ENCODE measurements at places on chromosomes 11 and 22.

GRCh38 chr11:26842478-26843282 is 120.8 kb upstream of the SLC5A12 start:
- DNase-seq, result peak; percentile 57

DNA sequence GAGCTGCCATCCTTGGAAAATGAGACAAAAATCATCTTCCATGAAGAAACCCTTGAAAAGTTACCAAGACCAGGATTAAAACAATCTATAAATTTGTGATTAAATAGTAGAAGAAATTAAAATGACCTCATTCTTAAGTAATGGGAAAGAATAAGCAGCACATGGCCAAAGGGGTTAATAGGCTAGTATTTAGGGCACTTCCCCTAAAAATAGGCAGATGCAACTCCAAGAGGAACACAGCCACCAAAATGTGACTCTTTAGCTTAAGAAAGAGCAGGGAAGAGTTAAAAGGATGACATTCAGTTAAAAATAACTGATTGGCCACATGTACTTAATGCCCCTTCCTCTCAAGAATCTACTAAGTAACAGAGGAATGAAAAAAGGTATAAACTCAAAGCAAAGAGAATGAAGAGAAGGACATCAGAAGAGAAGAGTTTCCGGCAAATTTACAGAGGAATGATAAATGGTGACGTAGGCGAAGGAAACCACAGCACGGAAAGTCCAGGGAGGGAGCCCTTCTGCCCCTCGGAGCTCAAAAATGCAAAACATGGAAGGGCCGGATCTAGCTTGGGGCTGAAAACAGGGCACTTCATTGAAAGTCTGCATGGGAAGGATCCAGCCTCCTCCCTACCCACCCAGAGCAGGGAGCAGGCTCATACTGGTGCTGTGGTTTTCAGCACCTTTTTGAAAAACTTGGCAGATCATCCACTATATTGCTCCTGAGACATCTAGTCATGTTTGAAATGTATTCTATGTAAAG is 17.8 kb downstream of the SCUBE2 start:
- DNase-seq, result no peak

DNA sequence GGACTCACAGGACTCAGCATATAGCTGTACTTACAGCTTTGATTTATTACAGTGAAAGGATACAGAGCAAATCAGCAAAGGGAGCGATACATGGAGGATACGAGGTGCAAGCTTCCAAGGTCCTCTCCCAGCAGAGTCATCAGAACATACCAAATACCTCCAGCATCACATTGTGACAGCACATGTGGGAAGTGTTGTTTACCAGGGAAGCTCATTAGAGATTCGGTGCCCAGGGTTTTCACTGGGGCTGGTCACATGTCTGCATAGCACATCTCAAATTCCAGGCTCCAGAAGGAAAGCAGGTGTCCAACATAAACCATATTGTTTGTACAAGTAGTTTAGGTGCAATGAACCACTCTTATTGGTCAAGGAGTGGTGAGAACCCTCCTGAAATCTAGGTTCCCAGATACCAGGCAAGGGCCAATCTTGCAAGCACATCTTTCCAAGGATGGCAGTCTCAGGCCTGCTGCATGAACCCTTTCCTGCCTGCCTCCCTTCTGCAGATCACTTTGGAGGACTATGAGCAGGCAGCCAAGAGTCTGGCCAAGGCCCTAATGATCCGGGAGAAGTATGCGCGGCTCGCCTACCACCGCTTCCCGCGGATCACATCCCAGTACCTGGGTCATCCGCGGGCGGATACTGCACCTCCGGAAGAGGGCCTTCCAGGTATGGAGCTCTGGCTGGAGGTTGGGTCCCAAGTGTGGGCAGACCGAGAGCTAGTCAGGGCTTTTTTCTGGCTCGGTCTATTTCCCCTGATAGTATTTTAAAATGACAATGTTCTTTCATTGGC is 26.7 kb downstream of the AMPD3 start:
- no peak for DNase-seq

- DNase-seq, result no peak
Observed at GRCh38 chr11:70630816-70631623, 232.7 kb downstream of the CTTN start.

DNA sequence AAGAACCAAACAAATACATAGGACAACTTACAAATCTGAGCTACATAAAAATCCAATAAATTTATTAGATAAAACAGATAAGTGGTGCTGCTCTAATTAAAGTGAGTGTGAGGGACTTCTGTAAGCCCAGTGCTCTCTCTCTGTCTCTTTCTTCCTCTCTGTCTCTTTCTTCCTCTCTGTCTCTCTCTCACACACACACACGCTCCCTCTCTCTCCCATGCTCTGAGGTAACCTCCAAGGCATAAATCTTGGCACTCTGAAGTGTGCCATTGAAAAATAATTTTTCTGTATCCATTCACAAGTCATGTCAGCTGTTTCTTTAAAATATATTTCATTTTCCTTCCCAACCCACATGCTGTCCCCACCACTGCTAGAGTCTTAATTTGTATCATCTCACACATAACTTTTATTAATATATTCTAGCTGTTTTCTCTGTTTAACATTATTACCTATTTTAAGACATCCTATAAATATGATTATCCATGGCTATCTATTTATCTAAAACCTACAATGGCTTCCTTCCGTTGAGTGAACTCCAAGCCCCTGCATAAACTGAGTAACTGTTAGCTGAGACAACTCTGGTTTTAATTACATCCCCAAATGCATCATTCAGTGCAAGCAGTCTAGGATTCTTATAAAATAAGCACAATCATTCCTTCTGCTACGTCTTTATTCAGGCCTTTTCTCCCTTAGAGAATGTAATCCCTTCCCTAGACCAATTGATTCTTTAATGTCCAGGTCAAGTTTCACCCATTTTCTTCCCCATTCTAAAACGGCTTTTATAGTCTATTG is 57.4 kb upstream of the SLC5A12 start:
- no peak for DNase-seq

- DNase-seq, result peak; percentile 94
Observed at GRCh38 chr11:69511358-69512055, 30.0 kb downstream of the LINC01488 start.

DNA sequence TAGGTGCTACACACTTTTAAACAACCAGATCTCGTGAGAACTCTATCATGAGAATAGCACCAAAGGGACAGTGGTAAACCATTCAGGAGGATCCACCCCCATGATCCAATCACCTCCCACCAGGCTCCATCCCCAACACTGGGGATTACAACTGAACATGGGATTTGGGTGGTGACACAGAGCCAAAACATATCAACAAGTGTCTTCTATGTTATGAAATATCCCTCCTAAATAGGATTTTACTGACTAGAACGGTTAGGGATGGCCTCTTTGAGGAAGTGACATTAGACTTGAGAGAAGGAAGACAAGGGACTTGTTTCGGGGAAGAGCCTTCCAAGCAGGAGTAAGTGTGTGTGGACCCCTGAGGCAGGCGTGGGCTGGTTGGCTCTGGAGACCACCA is 11.9 kb upstream of the MRPL11 start:
- DNase-seq, result no peak

- no peak for DNase-seq
Observed at GRCh38 chr11:58497951-58498350, 10.0 kb downstream of the OR5B21 start.

DNA sequence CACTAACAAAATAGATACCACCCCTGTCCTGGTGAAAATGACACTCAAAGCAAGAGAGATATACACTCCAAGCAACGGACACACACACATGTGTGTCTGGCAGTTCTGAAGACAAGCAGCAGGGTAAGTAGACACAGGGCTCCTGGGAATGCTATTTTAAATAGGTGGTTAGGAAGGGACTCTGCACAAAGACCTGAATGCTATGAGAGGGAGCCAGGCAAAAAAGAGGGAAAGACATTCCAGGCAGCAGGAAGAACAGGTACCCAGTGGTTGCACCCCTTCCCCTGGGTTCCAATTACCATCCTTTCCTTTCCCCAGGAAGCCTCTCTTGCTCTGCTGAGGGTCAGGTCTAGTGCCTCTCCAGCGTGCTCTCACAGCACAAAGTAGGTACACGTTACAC is 3.0 kb downstream of the UFD1 start:
- no peak for DNase-seq

DNA sequence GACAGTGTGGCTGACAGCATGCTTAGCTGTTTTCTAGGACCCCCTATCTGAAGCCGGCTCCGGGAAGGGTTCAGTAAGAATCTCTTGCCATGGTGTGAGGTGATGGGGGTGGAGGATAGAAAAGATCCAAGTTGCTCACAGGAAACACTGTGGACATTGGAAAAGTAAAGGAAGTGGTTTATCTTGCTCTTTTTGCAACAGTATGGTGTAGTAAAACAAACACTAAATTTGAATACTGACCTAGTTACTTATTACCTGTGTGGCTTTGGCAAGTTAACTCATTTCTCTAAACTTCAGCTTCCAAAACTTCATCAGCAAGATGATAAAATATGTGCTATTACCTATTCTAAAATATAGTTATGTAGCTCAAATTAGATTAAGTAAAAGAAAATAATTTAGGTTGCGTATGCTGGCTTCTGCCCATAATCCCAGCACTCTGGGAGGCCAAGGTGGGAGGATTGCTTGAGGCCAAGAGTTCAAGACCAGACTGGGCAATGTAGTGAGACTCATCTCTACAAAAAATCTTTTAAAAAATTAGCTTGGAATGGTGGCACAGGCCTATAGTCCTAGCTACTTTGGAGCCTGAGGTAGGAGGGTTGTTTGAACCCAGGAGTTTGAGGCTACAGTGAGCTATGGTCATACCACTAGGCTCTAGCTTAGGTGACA is 51.6 kb upstream of the APOA1 start:
- no peak for DNase-seq

DNA sequence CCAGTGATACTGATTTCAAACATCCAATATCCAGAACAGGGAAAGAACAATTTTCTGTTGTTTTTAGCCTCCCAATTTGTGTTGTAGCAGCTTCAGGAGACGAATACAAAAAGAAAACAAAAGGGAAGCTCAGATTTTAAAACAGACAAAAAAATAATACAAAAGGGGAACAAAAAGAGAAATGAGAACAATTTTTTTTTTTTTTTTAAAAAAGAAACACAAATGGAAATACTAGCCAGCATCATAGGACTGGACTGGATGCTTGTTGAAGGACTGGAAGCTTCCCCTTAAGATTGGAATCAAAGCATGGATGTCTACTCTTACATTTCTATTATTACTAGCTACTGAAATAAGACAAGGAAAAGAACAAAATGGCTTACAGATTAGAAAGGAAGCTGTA is 46.5 kb upstream of the SORL1 start:
- DNase-seq, result no peak

DNA sequence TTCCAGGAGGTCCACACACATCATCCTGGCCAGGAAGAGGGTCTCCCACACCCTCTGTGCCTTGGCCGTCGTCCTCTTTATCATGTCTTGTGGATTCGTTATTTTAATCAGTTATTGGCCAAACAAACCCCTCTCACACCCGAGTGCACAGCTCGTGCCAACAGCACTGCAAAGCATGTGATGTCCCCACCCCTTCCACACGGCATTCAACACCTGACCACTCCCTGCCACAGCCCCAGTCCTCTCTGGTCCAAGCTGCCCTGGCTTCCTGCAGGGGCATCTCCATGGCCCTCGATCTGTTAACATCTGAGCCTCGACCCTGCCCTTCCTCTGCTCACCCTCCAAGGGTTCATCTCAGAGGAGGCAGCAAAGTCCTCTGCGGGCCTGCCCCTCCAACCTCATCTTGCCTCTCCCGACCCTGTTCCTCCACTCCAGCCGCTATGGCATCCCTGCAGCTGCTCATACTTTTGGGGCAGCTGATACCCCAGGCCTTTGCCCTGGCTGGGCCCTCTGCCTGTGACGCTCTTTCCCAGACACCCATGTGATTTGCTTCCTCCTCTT is 14.0 kb downstream of the MYEOV start:
- no peak for DNase-seq

DNA sequence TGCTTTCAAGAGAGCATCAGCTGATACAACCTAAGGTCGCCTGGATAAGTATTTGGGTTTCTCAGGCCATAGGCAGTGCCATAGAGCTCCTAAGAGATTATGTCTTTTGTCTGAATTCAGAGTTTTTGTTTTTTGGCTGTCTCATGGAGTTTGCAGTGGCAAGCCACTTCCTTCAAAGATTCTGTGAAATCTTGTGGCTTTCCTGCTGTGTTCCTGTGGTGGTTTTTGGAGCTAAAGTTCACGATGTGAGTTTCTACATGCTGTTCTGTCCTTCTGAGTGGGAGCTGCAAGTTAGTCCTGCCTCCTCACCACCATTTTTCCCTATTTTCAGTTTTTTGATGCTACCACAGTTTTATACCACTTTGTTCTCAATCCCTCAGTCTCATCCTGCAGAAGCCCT is 111.4 kb downstream of the COMMD9 start:
- DNase-seq, result no peak

DNA sequence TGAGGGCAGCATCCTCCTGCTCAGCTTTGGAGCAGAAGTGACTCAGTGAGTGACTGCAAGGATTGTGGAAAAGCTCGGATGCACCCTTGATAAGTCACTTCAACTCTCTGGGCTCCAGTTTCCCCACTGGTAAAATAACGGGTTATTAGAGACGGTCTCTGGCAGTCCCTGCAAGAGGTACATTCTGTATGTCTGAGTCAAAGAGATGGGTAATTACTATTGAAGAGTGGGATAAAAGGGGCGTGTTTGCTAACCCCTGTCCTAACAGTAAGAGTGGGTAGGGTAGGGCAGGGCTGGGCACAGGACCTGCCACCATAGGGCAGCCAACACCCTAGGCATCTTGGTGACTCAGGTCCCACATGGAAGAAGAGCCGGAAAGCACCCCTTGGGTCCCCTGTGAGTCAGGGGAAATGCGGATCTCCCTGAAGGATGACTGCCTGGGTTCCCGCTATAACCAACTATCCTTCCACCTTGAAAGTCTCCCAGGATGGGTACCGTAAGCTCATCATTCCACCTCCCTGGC is 7.3 kb upstream of the AHNAK start:
- no peak for DNase-seq

DNA sequence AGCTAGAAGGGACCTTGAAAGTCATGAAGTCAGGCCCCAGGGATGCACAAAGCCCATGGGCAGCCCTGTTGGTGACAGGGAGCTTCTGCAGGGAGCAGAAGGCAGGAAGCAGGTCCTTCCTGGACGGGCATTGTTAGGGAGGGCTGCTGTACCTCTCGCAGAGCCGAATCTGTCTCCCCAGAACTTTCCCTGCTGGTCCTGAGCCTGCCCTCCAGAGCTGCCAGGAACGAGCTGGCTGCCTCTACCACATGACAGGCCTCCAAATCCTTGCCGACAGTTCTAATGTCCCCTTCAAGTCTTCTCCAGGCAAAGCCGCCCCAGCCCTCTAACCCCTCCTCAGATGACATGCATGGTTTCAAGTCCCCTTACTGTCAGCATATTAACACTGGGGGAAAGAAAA is 20.1 kb downstream of the SYT7 start:
- DNase-seq, result no peak

DNA sequence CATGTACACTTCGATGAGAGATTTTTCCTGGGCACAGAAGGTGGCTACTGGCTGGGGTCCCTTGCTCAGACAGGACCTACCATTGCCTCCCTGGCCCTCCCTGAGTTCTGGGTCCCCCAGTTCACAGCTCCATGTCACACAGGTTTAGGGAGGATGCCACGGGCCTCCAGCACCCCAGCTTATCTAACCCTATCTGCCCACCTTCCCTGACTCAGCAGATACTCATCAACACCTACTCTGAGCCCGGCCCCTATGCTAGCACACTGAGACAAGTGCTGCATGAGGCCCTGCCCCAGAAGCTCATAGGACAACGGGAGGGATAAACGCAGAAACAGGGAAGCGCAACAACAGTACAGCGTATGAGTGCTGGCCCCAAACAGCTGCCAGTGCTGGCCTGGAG is 9.6 kb downstream of the NAGA start:
- no peak for DNase-seq

Measured in skeletal muscle cell (primary cell).